ENCODE measurements at places on chromosomes 11 and 22. TPM values are rescaled to one million over a fixed set of nuclear protein-coding genes. Genes with fewer than 3 reads are reported as not detected.

RASD2 gene
- 0.13 TPM for polyA plus RNA-seq

HEPN1 gene
- polyA plus RNA-seq: not detected

IL10RA gene
- polyA plus RNA-seq: 0.05 TPM

DNA sequence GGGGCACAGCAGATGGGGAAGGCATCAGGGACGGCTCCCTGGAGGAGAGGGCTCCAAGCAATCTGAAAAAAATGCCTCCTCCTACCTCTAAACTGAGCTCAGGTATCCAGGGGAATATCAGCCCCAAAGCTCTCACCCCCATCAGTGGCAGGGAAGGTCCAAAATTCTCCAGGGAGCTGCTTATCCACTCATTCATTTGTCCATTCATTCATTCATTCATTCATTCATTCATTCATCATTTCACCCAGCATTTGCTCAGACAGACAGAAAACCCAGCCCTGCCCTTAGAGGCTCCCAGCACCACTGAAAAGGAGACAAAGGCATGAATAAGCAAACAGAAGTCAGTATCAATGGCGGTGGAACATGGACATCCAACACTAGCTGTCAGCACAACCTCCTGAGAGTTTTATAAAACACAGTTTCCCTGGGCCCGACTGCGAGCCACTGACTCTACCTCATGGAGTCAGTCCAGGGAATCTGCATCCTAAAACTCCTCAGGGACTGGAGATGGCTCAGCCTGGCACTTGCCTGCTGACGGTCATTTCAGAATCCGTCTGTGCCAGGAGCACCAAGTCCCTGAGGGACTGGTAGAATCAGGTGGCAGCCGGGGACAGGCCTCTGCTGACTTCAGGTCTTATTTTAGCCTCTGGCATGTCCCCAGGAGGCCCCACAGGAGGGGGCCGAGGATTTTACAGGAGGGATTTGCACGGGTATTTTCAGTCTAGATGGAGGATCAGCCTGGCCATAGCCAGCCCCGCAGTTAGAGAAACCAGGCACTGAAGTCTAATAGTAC lies 164.6 kb downstream of the MN1 start:
- no peak for DNase-seq

- peak; percentile 21 for DNase-seq
Measured at GRCh38 chr22:24187731-24188644, 6.7 kb downstream of the SUSD2 start.

- DNase-seq: no peak
Measured at GRCh38 chr11:90223248-90223585, 368 bp upstream of the CHORDC1 start.

DNA sequence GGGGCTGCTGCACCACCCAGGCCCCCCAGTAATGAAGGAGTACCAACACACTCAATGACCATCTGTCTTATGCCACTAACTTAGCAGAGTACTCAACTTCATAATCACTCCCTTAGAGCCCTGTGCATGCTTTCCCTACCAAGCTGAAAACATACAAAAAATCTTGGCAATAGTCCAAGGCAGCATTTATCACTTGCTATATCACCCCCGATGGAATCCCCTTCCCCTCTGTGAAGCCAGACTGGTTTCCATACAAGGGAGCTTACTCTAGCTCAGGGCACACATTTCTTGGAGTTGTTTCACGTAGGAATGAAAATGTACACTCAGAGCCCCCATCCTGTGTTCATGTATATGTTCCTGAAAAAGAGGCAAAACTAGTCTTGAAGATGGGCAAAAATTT lies 301.3 kb upstream of the TENM4 start:
- DNase-seq: no peak

DNA sequence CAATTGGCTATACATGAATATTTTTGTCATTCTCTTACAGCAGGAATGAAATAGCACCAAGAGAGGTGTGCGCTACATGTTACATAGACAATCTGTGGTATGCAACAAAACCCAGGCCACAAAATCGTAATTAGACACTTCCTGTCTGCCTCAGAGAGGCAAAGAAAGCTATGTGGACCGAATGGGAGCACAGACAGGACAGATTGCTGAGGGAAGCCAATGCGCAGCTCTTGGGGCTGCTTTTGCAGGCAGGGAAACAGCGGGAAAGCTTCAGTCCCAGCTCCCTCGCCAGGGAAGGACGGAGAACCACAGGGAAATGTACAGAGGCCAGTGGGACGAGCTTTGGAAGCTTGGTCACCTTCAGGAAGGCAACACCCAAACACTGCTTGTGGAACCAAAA lies 40.9 kb downstream of the SERPINH1 start:
- no peak for DNase-seq
